T follicular helper cell (primary cell): ENCODE measurements at places on chromosomes 4 and X.

- DNase-seq = no peak
Measured at GRCh38 chr4:68383115-68383514, 33.2 kb upstream of the YTHDC1 start.

GRCh38 chr4:2931512-2932301 lies 31.5 kb downstream of the NOP14 start:
- peak; percentile 30 for DNase-seq

DNA sequence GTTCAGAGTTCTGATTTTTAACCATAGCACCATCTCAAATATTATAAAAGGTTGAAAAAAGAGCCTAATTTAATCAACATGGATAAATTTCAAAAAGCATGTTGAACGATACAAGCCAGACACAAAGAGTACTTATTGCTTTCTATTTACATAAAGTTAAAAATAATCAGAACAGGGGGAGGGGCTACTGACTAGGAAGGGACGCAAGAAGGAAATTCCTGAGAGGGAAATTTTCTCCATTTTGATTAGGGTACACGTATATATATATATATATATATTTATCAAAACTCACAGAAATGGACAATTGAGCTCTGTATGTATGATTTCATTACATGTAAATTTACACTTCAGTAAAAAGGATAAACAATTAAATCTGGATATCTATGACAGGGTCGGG lies 482 bp upstream of the MBTPS2 start:
- DNase-seq = no peak

DNA sequence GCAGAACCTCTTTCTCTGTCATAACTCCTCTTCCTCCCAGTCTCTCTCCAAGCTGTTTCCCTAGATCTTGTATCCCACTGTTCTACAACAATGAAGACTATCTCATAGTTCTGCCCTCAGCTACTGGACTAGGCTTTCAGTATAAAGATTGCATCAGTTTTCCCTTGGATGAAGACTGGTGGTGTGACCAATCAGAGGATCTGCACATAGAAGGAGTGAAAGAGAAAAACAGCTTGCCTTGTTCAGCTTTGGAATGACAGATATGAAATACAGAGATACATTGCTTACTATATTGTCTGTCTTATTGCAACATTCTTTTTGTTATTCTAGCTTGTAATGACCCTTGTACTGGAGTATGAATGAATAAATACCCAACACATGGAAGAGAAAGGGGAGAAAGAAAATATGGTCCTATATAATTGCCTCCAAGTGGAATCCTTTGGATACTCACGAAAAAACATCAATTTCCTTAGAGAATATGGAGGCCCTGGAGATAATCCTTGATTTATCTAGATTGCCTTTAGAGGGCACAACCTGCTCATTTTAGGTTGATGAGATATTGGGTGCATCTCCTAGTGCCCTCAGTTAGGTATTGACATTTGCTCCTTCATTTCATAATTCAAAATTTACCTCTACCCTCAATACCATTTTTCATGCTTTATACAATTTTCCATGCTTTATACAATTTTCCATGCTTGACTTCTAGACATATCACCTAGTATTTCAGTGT lies 395.8 kb downstream of the NAF1 start:
- no peak for DNase-seq

DNA sequence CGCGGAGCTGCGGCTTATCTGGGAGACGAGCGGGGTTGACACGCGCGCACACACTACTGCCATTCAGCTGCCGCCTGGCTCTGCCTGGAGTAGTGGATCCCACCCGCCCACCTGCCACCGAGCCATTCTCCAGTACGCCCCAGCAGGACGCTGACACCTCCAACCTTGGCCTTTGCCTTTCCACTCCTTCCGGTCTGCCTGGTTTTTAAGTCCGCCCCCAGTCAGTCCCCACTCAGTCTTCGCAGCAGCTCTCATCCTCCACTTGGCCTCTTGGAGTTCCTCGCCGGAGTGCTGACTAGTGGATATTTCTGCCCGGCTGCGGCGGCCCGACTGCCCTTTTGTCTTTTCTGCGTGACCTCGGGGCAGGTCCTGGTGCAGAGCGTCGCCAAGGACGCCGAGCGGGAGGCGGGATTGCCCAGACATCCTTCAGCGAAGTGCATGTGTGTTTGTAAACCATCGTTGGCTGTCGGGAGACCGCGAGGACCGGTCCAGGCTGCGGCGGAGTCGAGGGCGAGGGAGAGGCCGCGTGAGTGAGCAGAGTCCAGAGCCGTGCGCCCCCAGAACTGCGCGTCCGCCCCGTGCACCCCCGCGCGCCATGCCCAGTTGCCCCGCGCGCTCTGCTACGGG lies 1.1 kb downstream of the SLIT2 start:
- DNase-seq = no peak

GRCh38 chr4:45079616-45080015 lies 353.3 kb upstream of the GNPDA2 start:
- no peak for DNase-seq

- DNase-seq = no peak
Measured at GRCh38 chr4:19700992-19701391, 550.7 kb upstream of the SLIT2 start.

- DNase-seq = no peak
Measured at GRCh38 chrX:48890934-48891401, 6.6 kb downstream of the TIMM17B start.

- DNase-seq = no peak
Measured at GRCh38 chr4:10667701-10668326, 16.8 kb downstream of the CLNK start.

DNA sequence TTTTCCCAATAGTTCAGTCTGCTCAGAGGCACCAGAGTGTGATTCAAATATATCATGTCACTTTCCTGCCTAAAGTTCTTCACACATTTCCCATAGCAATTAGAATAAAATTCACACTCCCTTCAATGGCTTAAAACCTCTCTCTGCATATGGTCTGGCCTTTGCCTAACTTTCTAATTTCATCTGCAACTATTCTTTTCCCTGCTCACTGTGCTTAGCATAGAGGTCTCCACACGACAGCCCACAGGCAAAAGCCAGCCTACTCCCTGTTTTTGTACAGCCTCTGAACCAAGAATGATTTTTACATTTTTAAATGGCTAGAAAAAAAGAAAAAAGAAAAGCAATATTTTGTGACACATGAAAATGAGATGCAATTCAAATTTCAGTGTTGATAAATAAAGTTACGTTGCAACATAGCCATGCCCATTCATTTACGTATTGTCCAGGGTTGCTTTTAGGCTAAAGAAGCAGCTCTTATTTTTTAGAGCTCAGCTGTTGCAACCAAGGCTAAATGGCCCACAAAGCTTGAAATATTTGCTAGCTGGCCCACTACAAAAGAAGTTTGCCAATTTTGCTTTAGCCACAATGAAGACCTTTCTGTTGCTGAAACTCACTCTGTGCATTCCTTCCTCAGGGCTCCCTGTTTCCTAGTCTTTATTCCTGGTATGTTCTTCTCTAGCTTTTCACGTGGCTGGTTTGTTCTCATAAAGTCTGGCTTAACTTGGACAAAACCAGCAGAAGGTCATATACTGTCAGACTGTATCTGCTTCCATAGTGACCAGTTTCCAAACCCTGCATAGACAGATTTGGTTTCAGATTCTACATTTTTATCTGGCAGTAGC lies 26.6 kb upstream of the IRF2 start:
- no peak for DNase-seq

DNA sequence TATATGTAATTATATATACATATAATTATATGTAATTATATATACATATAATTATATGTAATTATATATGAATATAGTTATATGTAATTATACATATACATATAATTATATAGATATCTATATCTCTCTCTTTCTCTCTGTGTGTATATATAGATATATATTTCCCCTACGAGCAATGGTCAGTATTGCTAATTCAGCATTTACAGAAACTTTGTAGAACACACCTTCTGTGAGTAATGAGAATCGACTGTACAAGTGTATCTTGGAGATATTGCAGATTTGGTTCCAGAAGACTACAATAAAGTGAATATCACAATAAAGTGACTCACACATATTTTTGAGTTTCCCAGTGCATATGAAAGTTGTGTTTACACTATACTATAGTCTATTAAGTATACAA lies 33.7 kb downstream of the GALNTL6 start:
- DNase-seq = no peak

DNA sequence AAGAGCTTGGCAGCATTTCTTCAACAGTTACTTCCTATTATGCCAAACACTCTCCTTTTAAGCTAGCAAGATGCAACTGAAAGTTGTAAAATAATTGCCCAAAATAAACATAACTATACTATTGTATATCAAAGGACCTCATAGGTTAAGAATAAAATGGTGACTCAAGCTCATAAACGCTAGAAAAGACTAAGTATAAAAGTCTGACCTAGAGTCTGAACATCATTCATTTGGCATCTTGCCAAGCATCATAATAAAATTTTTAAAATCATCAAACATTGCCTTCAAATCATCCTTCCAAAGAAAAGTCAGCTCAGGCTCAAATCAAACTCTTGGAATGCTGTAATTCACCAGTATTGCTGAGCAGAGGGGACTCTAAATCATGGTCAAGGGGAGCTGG lies 281.2 kb downstream of the QDPR start:
- no peak for DNase-seq

- no peak for DNase-seq
Measured at GRCh38 chr4:145061318-145061920, 36.6 kb downstream of the ANAPC10 start.

DNA sequence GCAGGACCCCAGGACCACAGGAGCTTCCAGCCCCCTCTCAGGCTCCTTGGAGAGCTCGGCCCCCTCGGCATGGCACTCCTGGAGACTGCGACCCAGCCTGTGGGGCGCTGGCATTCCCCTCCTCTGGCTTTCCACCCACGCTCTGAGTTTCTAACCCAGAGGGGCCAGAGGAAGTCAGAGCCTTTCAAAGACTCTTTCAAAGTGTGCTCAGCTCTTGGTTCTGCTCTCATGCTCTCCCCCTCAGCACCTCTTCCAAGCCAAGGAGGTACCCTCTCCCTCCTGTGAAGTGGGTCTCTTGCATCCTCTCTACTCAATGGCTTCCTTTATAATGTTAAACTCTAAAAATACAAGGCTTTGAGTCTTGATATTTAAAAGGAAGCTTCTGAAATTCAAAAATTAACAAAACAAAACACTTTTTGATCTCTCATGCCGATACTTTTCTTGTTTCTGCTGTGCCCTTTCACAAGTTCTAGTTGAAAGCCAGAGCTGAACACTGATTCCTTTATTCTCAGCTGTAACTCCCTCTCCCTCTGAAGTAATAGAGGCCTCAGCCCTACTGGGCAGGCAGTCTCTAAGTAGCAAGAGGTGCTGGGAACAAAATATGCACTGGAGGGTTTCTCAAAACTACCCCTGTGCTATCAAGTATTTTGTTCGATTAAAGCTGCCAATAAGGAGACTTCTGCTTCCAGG lies 82.8 kb downstream of the NAT8L start:
- DNase-seq = no peak

DNA sequence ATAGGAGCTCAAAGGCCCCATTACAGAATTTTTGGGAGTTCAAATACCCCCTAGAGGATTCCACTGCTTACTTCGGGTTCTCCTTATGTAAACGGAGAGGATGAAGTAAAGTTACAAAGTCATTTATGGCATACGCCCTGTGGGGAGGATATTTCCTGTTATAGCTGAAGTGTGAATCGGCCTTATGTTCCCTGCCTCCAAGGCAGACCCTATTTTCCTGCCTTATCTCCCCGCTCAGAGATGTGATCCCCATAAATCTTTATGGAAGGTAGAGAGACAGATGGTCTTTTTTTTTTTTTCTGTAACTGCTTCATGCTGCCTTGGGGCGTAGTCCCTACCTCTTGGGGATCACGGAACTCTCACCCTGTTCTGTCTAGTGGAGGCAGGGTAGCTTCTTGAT lies 56.0 kb upstream of the DHX15 start:
- no peak for DNase-seq

DNA sequence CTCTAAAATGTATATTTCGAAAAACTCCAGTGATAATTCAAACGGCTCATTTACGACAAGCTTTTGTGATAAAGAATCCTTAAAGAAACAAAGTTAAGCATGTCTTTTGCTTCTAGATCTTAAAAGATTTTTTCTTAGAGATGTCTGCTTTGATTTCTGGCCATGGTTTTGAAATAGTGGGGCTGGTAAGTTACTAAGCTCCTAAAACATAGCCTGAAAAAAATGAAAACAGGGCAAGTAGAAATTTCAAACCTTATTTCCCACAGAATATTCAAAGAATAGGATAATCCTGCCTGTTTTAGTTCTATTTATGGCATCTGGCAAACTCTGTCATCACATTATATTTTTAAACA lies 318.3 kb downstream of the ARHGAP24 start:
- no peak for DNase-seq

DNA sequence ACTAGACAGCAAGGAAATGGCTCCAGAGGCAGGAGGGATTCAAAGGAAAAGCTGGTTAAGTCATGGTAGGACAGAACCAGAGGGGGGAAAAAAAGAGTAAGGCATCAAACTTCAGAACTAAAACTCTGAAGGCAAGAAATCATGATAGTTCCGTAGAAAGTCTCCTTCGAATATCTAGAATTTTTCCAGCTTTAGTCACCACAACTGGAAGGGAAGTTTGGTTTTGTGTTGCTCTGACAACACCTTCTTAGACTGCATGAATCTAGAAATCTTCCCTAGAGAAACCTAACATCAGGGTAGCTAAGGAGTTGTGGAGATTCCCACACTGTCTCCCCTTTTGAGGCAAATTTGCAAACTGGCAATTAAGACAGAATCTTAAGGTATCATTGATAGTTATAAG lies 33.7 kb downstream of the AMMECR1 start:
- DNase-seq = no peak

- no peak for DNase-seq
Measured at GRCh38 chr4:70619288-70619687, 9.3 kb upstream of the ENAM start.

DNA sequence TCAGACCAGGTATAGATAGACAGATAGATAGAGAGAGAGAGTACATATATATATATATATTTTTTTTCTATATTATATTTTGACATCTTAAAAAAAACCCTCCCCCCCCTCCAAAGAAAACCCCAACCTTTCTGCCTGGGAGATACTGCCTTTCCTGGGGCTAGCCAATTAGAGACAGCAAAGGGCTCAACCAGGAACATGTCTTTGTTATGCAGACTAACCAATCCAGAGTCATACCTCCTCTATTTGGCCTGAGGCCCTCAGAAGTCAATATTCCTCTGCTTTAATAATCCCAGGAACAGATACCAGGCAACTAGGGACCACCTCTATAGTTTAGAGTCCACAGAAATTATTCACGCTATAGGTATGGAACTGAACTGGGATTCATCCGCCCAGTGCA lies 135.6 kb upstream of the MAD2L1 start:
- DNase-seq = no peak

GRCh38 chr4:107896158-107896645 lies 35.1 kb upstream of the CYP2U1 start:
- no peak for DNase-seq

- no peak for DNase-seq
Measured at GRCh38 chr4:119832776-119833175, 204.2 kb upstream of the PDE5A start.

GRCh38 chr4:139589336-139590018 lies 33.5 kb upstream of the SETD7 start:
- no peak for DNase-seq
